Brain (organoid and tissue), 16 donors: ENCODE measurements at places on chromosomes 4 and X.

GRCh38 chr4:82213485-82214417 lies 160.0 kb downstream of the HNRNPD start:
- no peak for DNase-seq

DNA sequence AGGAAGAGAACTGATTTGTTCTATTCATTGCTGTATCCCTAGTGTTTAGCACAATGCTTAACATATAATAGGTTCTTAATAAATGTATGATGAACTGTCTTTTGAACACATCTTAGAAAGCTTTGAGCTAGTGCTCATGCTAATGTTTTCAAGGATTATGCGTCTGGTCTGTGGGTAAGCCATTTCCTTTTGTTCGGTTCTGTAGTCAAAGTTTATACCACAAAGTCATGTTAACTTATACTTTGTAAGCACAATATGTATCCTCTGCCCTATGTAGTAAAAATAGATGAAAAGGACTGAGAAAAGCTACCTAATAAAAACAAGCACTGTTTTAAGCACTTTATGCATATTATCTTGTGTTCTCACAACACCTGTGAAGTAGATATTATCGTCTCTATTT lies 301.9 kb downstream of the GLUD2 start:
- DNase-seq: no peak

DNA sequence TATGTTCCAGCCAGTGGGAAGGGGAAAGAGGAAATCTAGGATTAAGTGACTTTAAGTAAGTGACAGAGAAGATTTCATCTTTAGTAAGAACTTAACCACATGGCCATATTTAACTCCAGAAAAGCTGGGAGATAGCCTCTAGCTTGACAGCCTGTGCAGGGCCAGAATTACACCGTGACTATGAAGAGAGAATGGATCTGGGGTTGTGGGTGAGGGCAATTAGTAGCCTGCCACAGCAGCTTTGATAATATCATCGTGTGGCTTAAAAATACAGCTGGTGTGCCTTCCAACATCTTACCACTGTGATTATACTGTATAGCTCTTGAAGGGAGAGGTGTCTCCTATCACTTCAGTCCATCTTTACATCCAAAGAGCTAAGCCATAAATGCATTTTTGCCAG lies 57.6 kb upstream of the TBC1D9 start:
- DNase-seq: no peak

- no peak for DNase-seq
Measured at GRCh38 chrX:153494061-153494460, 719 bp upstream of the BGN start.

- no peak for DNase-seq
Measured at GRCh38 chr4:184232202-184232601, 14.5 kb upstream of the ENPP6 start.

DNA sequence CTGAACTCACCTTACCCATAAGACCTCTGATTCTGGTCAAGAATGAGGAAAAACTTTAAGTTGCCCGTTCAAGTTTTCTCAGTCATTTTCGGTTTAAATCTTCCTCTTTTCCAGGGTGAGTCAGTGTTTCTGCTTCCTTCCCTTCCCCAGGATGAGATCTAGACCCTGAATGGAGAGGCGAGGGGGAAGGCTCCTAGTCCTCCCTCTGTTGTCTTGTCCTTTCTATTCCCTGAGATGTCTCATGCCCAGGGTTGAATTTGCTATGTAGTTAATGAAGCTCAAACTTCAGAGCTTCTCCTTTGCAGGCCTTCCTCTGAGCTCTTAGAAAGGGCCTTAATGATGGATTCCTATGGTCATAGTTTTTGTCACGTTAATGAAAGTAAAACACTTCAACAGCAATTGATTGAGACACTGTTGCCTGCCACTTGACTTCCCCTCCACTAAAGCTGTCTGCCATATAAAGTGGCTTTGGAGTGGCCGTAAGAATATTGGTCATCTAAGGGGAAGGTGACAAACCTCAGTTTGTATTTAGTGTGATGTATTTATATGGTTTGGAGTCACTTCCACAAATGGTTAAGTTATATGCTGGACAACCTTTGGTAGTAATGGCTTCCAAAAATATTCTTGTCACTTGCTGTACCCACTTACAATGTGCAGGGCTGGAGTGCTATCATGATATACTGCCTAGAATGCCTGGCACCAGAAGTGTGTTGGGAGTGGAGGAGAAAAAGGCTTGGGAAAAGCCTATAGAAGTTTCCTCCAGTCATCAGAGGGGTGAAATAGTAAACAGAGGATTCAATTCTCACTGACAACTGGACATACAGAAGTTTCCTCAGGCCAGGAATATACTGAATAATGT lies 24.3 kb upstream of the GPRIN3 start:
- DNase-seq: no peak

DNA sequence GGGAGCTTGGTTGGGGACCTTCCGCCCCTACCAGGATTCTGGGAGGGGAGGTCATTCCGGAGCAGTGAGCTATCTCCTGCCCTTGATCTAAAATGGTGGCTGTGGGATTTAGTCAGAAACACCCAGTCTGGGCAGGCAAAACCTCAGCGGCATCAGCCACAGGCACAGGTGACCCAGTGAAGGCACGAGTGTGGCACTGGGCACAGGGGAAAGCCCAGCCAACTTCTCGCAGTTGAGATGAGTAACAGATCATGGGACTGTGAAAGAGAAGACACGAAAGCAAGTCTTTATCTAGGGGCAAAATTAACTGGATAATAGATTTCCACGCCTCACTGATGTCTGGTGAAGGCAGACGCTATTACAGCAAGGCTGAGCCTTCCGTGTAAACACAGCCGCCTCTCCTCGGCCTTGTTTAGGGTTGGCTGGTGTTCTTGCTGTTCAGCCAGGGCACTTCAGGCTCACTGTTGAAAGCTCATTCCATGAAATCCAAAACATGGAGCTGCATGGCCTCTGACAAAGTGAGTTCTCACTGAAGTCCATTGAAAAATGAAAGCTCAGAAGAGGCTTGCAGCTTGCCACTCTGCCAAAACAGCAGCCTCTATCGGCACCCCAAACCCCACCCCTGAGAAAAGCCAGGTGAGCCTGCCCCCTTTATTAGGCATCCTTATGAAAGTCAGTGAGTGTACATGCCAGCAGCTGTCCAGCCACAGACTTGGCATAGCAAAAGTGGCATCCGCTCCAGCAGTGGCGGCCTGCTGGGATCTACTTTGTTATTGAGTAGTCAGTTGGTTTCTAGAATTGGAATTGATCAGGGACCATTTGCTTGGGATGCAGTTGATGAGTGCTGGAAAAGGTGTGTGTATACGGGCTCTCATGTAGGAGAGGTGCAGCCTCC lies 102.3 kb upstream of the MTM1 start:
- no peak for DNase-seq

DNA sequence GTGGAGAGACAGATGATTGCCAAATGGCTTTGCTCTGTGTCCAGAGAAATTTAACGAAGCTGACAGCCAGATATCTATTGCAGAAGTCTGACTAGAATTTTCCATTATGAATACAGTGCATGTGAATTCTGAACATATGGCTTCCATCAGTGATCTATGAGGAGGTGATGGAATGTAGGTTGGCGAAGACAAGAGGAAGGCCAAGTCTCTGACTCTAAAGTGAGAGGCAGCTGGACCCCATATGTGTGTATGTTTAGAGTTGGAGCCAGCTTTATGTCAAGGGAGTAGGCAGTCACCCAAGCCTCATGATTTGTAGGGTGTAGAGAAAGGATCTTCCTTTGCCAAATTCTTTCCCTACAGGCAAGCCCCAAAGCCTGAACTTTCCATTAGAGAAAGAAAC lies 76.2 kb upstream of the TEX13D start:
- no peak for DNase-seq

DNA sequence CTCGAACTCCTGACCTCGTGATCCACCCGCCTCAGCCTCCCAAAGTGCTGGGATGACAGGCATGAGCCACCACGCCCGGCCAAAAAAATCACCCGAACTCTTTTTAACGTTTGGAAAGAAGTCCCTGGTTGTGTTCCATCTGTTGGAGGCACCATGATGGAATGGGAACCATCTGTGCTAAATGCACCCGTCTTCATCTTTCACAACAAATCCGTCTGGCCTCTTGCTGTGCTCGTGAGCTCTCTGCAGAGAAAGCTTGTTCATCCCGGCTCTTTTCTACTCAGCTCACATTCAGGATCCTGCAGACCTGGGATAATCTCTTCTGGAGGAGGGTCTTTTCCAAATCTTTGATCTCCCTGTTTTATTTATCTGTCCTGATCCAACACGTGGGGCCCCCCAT lies 188.8 kb downstream of the CRLF2 start:
- peak; percentile 68 for DNase-seq
